ENCODE measurements at places on chromosomes 4 and X. TPM values are rescaled to one million over a fixed set of nuclear protein-coding genes. Genes with fewer than 3 reads are reported as not detected.

Gene MPC1L
- not detected for total RNA-seq

Gene POLA1
- 2.9 TPM for total RNA-seq

Gene TMSB15A
- total RNA-seq, result 1.8 TPM

Gene CWH43
- not detected for total RNA-seq

Gene PWWP3B
- total RNA-seq, result 11.7 TPM

Gene NUDT11
- total RNA-seq, result 13.5 TPM

Gene NSUN7
- not detected for total RNA-seq

Gene TMEM150C
- total RNA-seq, result 0.23 TPM

Gene GC
- not detected for total RNA-seq

Gene FATE1
- not detected for total RNA-seq
